ENCODE measurements at places on chromosomes 4 and X.

- no peak for DNase-seq
These were observed 77.3 kb downstream of the PHEX start for GRCh38 chrX:22109442-22109841.

- no peak for DNase-seq
These were observed 296.4 kb downstream of the GPAT3 start for GRCh38 chr4:83832110-83832825.

- no peak for DNase-seq
These were observed 42.0 kb downstream of the LGI2 start for GRCh38 chr4:24988776-24989175.

DNA sequence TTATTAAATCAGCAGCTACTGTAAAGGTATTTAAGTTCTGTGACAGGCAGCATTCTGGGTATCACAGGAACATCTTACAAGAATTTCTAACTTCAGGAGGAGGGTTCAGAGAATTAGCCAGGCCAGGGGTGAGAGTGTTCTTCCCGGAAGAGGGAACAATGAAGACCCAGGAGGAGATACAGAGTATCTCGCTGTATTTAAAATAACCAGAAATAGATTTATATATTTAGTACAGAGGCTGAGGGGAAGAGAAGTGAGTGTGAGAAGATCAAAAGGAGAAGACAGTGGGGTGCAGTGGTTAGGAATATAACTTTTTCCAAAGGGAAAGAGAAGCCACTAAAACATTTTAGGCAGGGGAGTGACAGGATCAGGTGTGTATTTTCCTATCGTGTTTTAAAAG, 186.8 kb downstream of the RAPGEF2 start:
- no peak for DNase-seq

GRCh38 chr4:69910016-69910782, 20.7 kb upstream of the CSN1S1 start:
- DNase-seq = no peak

DNA sequence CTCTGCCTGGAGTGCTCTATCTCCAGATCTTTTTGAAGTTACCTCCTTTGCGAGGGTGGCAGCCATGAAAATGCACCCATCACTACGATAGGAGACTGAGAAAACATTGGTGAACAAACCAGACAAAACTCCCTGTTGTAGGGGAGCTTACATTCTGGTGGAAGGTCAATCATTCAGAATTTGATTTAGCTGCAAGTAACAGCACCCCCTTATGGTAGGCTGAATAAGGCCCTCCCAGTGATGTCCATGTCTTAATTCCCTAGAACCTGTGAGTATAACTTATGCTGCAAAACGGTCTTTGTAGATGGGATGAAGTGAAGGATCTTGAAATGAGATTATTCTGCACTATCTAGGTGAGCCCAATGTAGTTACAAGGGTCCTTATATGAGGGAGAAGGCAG, 5.6 kb upstream of the TEC start:
- DNase-seq = no peak

- DNase-seq = no peak
These were observed 48.6 kb downstream of the PLS3 start for GRCh38 chrX:115609621-115610020.

DNA sequence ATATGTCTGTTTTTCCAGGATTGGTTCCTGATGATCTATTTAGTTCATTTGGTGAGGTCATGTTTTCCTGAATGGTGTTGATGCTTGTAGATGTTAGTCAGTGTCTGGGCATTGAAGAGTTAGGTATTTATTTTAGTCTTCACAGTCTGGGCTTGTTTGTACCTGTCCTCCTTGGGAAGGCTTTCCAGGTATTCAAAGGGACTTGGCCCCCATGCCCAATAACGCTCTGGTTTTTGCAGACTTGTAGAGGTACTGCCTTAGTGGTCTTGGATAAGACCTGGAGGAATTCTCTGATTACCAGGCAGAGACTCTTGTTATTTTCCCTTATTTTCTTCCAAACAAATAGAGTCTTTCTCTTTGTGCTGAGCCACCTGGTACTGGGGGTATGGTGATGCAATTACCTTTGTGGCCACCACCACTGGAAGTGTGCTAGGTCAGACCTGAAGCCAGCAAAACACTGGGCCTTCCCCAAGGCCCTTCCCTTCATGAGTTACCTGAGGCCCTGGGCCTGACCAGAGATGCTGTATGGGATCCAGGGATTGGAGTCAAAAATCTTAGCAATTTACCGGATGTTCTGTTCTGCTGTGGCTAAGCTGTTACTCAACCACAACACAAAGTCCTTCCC, 63.3 kb upstream of the RXFP1 start:
- no peak for DNase-seq

DNA sequence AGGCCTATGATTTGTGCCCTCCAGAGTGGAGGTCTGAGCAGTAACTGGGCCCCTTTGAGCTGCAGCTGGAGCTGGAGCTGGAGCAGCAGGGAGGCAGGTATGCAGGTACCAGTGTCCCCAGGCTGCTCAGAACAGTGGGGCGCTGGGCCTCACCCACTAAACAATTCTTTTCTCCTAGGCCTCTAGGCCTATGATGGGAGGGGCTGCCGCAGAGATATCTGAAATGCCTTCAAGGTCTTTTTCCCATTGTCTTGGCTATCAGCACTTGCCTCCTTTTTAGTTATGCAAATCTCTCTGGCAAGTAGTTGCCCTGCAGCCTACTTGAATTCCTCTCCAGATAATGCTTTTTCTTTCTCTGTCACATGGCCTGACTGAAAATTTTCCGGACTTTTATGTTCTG, 79.7 kb upstream of the OTUD4 start:
- DNase-seq = no peak

DNA sequence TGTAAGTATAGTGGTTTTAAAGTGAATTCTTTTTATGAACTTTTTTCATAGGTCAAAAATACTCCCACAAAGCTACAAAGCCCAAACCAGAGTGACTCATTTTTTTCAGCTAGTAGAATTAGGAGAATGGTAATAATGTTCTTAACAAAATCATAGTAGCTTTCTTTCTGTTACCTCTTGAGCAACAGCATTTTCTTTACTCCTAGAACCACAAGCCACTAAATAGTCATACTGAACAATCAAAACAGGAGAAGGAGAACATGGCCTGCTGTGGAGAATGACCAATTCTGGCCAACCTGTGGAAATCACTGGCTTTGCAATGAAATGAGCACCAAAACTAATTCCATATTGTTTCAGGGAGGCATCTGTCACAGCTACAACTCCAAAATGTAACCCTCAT, 112.9 kb downstream of the AMMECR1 start:
- no peak for DNase-seq

- DNase-seq = no peak
These were observed 333.9 kb downstream of the ARHGAP24 start for GRCh38 chr4:85808864-85809263.

- DNase-seq = no peak
These were observed 7.4 kb upstream of the WDFY3 start for GRCh38 chr4:84973856-84974255.

- no peak for DNase-seq
These were observed 50.6 kb downstream of the TENM3 start for GRCh38 chr4:182293691-182294255.

DNA sequence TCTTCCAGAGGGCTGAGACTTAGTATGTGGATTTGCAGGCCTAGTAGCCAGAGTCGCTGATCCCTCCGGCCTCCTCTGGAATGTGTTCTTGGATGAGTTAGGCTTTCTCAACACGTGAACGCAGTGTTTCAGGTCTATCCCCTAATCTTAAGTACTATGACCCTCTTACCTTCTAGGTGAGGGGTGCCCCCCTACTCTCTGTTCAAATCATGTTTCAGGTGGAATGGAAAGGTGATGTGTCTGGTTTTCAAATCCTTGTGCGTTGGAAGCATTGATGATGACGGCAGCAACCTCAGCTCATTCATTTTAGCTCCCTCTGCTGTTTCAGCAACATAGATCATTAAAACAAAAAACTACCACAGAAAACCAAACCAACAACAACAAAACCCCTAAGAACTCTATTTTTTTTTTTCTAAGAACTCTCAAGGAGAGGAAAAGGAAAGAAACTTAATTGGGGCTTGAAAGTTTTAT, 56.4 kb downstream of the RWDD4 start:
- DNase-seq = no peak

GRCh38 chr4:184968366-184968765, 49.9 kb upstream of the HELT start:
- DNase-seq = no peak

GRCh38 chrX:6262959-6263358, 34.3 kb upstream of the NLGN4X start:
- no peak for DNase-seq

- DNase-seq = no peak
These were observed 638.5 kb upstream of the FAM241A start for GRCh38 chr4:111506706-111507105.

DNA sequence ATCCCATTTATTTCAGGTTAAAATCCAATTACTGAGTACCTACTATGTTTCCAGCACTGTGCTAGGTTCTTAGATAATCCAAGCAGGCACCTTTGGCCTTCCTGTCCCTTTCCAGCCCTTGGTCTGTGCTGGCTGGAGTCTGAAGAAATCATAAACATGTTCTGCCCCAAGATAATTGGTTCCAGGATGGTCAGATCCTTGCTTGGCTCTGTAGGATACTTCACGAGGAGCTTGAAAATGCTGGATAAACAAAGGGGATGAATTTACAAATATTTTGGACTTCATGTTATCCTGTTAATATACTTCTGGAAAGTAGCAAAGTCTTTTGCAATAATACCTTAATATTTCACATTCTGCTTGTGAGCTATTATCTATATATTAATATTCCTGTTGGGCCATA, 35.0 kb upstream of the FHL1 start:
- DNase-seq = no peak

DNA sequence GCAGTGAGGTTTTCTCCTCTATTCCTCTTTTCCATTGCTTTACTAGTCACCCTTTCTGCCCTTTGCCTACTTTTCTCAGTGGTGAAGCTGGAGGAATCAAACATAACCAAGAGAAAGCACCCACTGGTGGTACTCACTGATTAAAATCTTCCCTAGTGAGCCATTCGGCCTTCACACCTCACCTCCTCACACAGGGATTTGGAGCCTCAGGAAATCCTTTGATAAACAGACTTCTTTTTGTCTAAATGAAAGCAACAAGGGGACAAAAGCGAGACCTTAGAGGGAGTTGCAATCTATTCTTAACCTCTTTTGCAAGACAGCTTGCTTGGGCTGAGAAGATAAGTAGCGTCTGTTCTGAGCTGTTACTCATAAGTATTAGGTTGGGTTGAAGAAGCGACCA, 572.6 kb downstream of the ZNF674 start:
- DNase-seq = no peak

DNA sequence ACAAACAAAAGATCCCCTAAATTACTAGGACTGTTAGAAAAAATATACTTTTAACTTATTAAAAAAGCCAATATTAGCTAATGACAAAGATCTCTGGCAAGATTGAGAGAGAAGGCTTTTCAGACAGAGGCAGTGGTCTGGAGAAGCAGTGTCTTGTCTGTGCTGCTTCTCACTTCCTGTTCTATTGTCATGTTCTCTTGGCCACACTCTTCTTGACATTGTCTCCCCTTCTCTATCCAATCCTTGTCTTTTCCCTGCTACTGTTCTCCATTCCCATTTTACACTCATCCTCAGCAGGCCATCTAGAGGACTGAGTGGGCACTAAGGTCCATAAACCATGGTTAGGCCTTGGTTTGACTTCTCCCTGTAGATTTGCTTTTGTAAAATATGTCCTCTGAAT, 14.0 kb upstream of the TAPT1 start:
- DNase-seq = no peak

- no peak for DNase-seq
These were observed 8.1 kb downstream of the IGBP1 start for GRCh38 chrX:70141373-70141772.

GRCh38 chr4:141845901-141846300, 209.5 kb downstream of the IL15 start:
- DNase-seq = no peak

- DNase-seq = no peak
These were observed 96.2 kb downstream of the RBM46 start for GRCh38 chr4:154877110-154877760.

DNA sequence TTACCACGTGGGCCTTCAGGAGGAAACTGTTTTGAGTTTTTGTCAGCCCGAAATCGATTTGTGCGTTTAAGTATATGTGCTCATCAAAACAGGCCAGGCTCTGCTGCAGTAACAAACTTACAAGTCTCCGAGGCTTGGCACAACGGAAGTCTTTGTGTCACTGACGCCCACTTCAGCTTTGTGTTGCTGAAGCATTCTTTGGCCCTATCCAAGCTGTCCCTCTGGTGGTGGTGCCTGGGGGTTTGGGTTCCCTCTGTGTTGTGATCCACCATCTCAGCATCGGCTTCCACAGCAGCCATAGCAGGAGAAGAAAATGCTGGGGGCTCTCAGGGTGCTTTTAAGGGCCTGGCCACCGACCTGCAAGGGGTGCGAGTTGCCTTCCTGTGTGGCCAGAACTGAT, 176.4 kb downstream of the PTTG2 start:
- DNase-seq = no peak
